ENCODE measurements at places on chromosomes 5 and 9. TPM values are rescaled to one million over a fixed set of nuclear protein-coding genes. Genes with fewer than 3 reads are reported as not detected.

VCAN gene
- not detected for total RNA-seq

FOXD4L4 gene
- total RNA-seq = 0.11 TPM

MUSK gene
- total RNA-seq = not detected

PCDHB7 gene
- total RNA-seq = not detected

SYK gene
- 0.11 TPM for total RNA-seq

TMEM232 gene
- 0.30 TPM for total RNA-seq

PIP5KL1 gene
- total RNA-seq = 1.9 TPM

ANKRD34B gene
- total RNA-seq = 0.07 TPM
